Cerebellar nuclear complex (tissue), 1 donor: ENCODE measurements at places on chromosomes 2 and 18.

DNA sequence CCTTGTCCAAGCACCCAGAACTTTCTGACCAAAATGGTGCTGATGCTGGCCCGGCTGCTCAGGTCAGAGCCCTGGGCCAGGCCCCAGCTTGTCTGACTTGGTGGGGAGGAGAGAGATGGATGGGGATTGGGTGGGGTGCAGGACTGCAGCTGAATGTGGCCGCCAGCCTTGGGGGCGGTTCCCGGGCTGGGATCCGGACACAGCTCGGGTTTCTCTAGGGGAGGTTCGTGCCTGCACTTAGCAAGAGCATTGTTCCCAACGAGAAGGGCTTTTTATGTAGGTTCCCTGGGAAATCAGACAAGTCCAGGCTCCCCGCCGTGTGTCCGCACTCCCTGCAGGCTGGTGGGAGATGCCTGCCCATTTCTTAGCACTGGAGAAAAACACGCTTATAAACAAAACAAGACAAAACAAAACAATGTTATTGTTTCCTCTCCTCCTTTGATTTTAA, 50.5 kb upstream of the HS6ST1 start:
- DNase-seq: no peak

GRCh38 chr18:24543086-24543794, 82.8 kb downstream of the HRH4 start:
- DNase-seq: no peak

- DNase-seq: no peak
These were observed 20.4 kb downstream of the ADAM23 start for GRCh38 chr2:206463685-206464084.

DNA sequence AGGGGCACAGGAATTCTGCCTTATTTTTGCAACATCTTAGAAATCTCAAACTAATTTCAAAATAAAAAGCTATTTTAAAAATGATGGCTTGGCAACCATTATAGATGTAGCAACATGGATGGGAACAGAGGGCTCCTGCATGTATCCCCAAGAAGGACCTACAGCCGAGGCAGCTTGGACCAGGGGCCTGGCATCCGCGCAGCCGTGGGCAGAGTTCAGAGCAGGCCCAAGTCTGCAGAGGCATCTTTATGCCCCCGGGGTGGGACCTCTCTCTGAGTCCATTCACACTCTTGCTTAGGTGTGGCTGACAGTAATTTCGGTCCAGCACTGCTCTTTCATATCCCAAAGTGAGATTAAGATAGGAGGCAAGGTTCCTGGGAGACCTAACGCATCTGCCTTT, 425.8 kb upstream of the MYT1L start:
- DNase-seq: no peak

DNA sequence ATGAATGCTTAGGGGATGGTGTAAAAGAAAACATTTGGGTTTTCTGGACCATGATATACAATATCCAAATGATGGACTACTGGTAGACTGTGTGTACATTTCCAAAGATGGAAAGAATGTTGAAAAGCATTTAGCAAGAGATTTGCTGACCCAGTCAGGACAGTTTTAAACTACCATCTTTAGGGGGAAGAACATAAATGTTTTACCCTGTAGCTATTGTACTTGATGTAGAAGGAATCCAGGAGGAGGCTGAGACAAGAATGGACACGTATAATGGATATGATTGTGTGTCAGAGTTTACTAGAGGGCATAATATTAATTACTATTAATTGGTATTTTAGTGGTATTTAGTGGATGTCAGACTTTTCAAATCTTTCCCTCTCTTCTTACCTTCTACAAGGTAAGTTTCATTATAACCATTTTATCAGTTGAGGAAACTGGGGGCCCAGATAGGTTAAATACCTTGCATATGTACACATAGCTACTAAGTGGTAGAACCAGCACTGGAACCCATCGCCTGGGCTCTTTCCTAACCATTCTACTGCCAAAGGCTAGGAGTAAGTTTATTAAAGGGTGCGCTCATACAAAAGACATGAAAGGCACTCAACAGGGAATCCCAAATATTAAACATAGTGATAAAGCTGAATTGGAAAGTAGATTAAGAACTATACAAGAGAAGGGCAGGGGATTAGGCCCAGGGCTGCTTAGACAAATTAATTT, 8.9 kb downstream of the TACR1 start:
- DNase-seq: no peak

DNA sequence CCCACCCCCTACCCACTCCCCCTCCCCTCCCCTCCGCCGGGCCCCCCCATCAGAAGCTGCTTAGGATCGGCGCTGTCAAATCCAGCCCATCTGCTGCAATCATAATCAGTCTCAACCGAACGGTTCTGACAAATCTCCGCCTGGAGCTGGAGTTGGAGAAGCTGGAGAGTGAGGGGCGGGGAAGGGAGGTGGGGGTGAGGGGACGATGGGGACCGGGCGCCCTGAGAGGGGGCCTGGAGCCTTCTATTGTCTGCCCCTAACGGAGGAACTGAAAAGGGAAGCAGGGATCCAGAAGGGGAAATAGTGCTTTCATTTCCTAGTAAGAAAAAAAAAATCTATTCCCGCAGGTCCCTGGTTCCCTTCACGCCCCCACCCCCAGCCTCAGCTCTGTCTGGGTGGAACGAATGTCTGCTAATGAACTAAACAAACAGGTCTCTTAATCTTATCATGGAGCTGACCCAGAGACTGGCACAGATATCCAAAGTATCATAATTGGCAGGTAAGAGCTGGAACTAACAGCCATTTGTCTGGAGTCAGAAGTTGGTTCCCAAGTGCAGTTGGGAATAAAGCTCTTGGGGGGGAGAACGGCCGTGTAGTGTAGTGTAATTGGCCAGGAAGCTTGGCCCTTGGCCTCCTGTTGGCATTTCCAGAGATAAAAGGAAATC, 301.2 kb downstream of the NCKAP5 start:
- DNase-seq: no peak

DNA sequence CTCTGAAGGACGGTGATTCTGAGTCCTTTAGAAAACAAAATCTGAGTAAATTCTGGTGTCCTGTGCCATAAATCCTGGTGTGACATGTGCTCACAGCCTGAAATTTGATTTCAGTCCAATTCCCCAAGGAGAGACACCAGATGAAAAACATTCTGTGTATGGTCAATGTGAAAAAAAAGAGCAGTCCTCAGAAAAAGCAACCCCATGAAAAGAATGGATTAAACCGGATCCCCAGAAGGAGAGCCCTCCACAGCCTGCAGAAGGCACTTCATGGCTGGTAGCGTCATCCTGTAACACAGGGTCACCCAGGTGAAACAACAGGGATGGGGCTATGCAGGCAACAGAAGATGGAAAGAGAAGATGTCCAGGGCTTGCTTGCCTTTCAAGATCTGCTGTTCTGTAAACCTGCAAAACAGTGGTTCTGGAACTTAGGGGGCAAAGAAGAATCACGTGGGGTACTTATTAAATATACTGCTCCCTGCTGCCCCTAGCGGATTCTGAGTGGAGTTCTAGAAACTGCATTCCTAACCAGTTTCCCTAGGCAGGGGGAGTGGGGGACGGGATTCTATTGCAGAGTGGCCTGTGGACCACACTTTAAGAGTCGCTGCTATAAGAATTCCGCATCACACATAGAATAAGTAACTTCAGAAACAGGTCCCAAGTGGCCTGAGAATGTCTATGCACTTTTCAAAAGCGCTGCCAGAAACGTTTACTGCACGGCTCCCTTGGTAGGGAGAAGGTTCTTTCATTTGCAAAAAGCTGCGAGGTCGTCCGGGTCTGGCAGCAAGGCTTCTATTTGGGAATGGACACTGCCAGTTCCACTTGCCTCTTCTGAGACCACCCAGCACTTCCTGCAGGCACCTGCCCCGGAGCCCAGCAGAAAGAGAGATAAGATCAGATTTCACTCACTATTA, 118.9 kb upstream of the ARL5A start:
- no peak for DNase-seq

GRCh38 chr2:128622371-128622770, 303.7 kb upstream of the HS6ST1 start:
- no peak for DNase-seq

- DNase-seq: no peak
These were observed 147.8 kb upstream of the ZNF236 start for GRCh38 chr18:76674596-76674995.

DNA sequence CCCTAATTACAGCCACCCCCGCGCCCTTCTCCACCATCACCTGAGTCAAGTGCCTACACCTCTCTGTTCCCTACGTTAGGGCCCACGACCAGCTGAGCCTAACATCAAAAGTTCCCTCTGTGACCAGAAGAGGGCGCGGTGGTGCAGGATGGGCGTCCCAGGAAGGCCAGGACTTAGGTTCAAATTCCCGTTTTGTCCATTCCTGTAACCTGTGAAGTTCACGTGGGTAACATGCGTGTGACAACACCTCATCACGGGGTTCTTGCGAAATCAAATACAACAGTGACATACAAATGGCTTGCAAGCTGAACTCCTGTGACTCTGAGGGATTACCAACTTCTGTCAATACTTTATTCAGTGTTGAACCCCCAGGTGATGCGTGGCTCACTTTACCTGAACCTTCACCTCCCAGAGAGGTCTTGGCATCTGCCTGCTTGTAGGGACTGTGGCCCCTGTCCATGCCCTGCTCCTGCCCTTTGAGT, 207.9 kb downstream of the ARL4C start:
- no peak for DNase-seq

- no peak for DNase-seq
These were observed 12.1 kb downstream of the ABCG5 start for GRCh38 chr2:43826305-43827250.
